ENCODE measurements at places on chromosomes 4 and X.

GRCh38 chr4:7757501-7758471 lies 181.9 kb downstream of the AFAP1 start:
- no peak for DNase-seq

DNA sequence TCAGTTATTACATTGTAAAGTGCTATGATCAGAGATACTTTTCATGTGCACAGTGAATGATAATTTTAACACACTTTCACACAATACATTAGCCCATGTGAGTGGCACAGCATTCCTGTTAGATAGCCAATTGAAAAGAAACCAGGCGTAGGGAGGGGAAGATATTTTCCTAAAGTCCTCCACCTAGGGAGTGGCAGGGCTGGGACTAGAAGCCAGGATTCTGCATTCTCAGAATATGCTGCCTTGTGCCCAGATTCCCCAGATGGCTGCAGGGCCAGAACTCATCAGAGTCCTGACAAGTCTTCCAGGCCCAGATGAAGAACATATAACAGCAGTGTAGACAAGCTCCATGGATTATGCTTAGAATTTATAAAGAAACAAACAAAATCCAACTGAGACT lies 350.2 kb downstream of the AFF2 start:
- DNase-seq: no peak

GRCh38 chrX:15399962-15400391 lies 15.8 kb upstream of the VEGFD start:
- DNase-seq: no peak

DNA sequence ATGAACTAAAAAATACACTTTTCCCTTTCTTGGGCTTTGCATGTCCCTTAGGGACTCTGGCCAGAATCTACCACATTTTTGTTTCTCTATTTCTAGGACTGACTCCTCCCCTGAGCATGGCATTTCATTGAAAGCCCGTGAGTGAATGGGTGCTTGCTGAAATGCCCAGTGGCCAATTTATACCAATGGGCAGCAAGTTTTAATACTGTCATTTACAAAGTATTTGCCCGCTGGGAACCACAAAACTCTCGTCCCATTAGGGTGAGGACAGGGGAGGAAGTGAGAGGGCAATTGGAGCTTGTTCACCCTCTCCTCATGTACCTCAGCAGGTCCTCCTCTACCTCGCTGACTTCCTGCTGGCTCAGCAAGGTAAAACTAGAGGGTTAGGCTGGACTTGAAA lies 1.1 kb downstream of the SRPX2 start:
- DNase-seq: no peak

DNA sequence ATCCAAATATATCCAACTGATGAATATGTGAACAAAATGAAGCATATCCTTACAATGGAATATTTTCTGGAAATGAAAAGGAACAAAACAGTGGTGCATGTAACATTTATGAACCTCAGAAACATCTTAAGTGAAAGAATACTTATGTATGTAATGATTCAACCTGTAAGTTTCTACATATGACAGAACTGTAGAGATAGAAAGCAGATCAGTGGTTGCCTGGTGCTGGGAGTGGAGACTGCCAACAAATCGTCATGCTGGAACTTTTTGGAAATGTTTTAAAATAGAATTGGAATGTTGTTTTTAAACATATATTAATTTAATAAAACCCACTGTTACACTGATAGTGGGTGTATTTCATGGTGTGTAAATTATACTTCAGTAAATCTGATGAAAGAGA lies 667.5 kb downstream of the RAPGEF2 start:
- no peak for DNase-seq

- DNase-seq: no peak
These were observed 369.8 kb downstream of the DTHD1 start for GRCh38 chr4:36651253-36651652.

All from brain pericyte (primary cell).